HEK293T (cell line): ENCODE measurements at places on chromosomes 6 and 20.

GRCh38 chr6:33410711-33411631 is at the start of gene PHF1:
Gene PHF1, plus strand, starts transcription at chr6:33411014. Its CDS starts 1,250 bp downstream, at chr6:33412264.
- DNase-seq = peak; percentile 66

DNA sequence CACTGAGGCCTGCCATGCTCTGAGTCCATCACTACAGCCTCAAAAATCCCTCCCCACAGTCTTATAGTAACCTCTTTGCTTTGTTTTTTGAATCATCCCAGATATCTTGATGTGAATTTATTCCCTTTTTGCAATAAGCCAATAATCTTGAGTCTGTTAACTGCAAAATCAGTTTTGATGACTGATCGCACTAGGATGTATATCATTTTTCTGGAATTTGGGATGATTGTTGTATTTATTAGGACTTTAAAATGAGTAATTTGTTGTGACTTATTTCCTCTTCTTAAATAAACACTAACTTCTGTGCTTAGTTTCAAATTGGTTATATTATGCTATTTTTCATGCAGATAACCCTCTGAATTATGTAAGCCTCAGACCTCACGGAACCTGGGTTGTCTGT is 5.6 kb downstream of the CST4 start:
- DNase-seq = no peak

- no peak for DNase-seq
These were observed 626.0 kb downstream of the CDH26 start for GRCh38 chr20:60584221-60584620.

DNA sequence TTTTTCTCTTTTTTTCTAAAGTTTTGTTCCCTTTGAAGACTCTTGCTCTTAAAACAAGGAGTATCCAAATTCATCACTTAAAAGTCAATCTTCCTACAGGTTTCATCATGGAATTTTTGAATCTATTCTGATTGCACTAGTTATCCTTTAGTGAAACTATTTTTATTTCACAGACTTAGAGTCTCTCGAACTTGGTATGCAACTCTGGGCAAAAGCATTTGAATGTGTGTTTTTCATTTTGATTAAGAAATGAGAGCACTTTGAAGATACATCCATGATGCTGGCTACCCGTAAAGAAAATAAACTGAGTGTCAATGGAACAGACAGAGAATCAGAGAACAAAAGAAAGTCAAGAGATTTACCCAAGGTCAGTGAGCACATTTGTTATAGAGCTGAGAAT is 586.5 kb downstream of the EPM2A start:
- no peak for DNase-seq

DNA sequence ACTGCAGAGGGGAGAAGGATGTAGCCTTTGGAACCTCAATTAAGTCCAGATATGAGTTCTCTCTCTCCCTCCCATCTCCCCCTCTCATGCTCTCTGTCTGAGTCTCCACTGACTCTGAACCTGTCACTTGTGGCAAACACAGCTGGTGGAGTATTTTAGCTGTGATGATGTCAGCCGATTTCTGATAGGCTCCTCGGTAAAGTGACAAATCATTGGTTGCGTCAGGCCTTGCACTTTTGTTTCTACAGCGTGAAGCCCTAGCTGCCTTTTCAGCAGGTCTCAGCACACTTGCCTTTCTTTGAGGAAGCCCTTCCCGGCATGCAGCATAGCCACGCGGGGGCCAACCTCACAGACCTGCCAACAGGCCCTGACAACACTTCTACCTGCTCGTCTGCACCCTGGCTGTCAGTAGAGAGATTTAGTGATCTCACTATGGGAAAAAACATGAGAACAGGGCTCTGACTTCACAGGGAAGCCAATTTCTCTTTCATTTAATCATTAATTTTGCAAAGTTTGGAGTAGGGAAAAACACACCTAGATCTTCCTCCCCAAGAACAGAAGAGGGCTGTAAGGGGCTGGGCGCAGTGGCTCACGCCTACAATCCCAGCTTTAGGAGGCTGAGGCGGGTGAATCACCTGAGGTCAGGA is 84.4 kb downstream of the GMPR start:
- DNase-seq = no peak

- no peak for DNase-seq
These were observed 132.2 kb upstream of the SCGN start for GRCh38 chr6:25519856-25520255.

GRCh38 chr20:31572701-31573554 is 32.2 kb upstream of the ID1 start:
- peak; percentile 91 for DNase-seq

DNA sequence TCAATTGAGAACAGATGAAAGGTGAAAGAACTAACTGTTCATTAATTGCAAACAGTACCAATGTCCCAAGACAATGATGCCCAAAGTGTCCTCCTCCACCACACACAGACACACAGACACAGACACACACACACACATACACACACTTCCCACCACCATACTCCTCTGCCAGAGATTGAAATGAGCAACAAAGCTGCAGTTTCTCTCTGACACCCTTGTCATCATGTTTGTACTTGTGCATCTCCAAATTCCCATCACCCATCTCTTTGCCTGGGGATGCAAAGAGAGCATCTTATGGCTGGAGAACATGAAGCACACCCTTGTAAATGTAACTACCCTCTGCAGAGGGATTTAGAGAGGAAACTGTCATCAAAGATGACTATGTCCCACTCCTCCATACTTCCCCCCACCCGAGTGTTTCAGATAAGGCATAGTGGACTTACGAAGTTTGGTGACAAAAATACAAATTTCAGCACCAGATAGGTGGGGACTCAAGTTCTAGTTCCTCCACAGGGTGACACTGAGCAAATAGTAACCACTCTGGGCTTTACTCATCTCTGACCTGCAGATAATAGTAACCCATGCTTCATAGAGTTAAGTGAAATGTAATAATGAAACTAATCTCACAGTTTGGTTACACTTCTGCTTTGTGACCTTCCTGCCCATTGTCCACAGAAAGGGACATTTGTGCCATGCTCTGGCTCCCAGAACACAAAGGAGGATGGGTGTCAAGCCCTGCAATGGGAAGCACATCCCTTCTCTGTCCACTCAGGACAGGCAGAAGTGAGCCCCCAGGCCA is 8.7 kb downstream of the MAFB start:
- DNase-seq = no peak

DNA sequence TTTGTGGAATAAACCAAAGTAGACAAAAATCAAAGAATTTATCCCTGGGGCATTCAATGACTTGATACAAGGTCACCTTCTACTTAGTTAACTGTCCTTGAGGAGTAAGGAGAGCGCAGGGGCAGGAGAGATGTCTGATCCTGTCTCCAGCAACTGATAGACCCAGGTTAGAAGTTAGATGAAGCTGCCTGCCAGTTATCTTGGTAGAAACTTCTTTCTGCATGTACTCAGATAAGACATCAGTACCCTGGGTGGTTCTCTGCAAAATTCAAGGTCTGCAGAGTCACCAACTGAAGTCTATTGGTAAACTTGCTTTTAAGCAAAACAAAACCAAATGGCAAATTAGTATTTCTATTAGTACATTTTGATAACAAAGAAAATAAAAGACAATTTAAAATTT is 2.7 kb downstream of the SGK1 start:
- DNase-seq = no peak
